Nucleus accumbens (tissue), 56 donors: ENCODE measurements at places on chromosomes 5 and 9.

- DNase-seq: no peak
Observed at GRCh38 chr9:128148509-128149000, 698 bp upstream of the LCN2 start.

- DNase-seq: no peak
Observed at GRCh38 chr5:144798595-144798994, 627.9 kb downstream of the KCTD16 start.

- DNase-seq: no peak
Observed at GRCh38 chr9:35423499-35423898, 66.4 kb upstream of the RUSC2 start.

GRCh38 chr9:98318041-98318790, 62.8 kb upstream of the TBC1D2 start:
- no peak for DNase-seq

DNA sequence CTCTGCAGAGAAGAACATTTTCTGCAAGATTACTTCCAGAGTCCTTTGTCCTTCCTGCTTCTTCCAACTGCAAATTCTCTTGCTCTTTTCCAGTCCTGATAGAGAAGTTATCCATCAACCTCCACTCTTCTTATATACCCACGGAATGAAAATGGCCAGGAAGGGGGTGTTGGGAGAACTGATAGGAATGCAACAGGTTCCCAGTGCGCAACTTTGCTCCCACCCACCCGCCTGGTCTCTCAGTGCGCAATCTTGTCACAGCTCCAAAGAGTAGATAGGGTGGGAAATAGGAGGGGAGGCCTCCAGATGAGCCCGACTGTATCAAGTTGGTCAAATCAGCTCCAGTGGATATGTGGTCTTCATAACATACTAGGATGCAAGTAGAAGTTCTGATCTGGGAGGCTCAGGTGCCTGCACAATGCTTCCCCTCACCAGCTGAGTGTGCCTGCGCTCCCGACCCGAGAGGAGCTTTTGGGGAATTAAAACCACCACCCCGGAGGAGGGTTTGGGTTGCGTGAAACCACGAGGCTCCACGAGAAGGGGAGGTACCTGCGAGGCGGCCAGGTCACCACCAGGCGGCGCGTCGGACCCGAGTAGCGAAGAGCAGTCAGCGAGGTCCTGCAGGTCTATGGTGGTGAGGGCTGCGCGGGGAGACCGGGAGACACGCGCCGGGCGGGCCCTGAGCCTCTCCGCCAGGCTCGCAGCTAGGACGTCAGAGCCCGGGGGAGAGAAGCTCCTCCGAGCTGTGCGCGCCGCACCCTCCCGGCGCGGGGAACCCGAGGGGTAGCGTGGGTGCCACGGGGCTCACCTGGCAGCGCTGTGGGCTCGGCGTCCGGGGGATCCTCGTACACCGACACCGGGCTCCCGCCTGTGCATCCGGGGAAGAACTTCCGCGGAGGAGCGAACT, 835 bp downstream of the MCIDAS start:
- no peak for DNase-seq

DNA sequence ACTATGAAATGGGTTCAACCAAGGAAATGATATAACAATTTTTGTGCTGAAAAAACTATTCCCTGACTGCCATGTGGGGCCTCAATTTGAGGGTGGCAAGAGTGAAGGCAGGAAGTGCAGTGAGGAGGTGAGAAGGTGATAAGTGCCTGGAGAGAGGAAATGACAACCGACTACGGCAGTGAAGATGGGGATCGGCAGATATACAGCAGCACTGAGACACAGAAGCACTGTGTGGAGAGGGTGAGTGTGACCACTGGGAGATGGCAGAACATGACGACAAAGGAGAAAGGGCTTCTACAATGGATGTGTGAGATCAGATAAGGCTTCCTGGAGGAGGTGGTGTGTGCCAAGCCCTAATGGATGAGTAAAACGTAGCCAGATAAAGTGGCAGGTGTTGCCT, 271.8 kb downstream of the TRIM32 start:
- DNase-seq: no peak

DNA sequence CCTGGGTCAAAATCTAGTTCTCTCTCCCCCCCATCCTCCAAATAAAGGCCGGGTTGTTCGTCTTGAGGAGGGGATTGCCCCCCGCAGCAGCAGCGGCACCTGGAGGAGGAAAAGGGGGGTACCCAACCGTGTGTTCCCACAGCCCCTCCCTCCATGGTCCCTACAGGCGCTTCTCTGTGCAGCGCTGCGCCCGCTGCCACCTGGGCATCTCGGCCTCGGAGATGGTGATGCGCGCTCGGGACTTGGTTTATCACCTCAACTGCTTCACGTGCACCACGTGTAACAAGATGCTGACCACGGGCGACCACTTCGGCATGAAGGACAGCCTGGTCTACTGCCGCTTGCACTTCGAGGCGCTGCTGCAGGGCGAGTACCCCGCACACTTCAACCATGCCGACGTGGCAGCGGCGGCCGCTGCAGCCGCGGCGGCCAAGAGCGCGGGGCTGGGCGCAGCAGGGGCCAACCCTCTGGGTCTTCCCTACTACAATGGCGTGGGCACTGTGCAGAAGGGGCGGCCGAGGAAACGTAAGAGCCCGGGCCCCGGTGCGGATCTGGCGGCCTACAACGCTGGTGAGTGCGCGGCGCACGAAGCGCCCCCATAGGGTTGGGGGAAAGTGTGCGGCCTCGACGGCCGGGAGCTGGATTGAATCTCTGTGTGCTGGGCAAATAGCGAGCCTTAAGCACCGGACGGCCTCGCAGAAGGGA, 3.5 kb downstream of the LHX2 start:
- no peak for DNase-seq

DNA sequence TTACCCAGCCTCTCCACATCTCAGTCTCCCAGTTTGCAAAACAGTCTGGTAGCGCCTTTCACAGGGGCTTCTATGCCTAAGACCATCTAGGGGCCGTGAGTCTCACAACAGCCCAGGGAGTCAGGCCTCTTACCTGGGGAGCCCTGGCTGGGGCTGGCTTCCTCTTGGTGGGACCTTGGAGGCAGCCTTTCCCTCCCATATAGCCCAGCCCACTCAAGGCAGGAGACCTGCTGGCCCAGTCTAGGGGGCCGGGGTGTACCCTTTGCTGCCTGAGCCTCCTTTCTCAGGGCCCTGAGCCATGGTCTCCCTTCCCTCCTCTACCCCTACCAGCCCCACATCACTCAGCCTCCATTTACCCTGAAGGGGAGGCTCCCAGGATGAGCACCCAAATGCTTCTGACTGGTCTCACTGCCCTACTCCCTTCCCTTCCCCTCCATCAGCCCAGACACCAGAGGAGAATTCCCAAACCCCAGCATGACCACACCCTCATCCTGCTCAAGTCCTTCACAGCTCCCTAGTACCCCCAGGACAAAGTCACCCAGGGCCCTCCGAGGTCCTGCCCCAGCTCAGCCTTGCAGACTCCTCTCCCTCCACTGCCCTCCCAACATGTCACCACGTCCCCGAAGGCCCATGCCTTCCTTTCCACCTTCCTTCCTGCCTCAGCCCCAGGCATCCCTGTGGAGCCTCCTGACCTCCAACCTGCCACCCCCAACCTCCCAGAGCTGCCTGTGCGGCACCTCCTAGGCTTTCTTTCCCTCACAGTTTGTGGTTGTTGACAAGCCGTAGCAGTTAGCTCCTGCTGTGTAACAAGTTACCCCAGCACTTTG, 55.3 kb downstream of the BARX1 start:
- DNase-seq: no peak

DNA sequence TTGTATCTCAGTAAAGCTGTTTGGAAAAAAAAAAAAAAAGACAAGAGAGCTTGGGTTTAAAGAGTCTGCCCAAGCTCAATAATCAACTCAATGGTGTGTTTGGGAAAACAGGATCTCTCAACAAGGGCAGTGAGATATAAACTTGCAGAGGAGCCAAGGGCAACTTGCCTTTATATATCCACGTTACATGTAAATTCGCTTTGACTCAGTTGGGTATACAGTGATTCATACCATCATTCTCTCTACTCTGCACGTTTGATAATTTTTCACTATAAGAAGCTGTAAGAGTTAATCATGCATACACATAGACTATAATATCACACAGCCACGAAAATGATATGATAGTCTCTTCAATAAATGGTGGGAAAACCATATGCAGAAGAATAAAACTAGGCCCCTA, 24.9 kb downstream of the ADAM19 start:
- DNase-seq: no peak

GRCh38 chr9:79481846-79482477, 89.8 kb upstream of the TLE4 start:
- no peak for DNase-seq

- no peak for DNase-seq
Observed at GRCh38 chr5:21125238-21125983, 1137.4 kb upstream of the CDH18 start.

- DNase-seq: no peak
Observed at GRCh38 chr5:6675784-6676491, 37.3 kb upstream of the TENT4A start.

DNA sequence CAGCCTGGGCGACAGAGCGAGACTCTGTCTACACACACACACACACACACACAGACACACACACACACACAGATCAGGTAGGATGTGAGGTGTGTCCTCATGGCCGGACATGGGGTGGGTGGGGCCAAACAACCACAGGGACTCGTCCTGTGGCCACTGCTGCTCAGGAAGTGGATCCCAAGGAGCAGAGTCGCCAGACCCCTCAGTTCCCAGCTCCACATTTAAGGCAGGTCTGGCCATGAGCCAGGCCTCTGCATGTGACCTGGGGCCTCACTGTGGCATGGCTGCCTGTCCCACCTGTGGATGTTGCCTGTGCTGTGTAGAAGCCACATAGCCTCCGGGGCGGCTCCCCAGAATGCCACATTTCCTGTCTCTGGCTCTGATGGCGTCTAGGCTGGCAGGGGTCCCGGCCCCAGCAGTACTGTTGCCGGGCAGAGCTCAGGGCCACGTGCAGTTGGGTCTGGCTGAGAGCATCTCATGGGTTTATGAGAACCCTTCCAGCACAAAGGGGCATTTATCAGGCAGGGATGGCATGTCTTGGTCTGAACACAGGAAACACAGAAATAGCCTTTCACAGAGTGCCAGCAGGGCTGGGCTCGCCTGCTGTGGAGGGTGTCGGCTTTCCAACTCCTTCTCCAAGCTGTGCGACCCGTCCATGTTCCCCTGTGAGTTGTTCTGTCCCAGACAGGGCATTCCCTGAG, 9.9 kb upstream of the NINJ1 start:
- peak; percentile 88 for DNase-seq

DNA sequence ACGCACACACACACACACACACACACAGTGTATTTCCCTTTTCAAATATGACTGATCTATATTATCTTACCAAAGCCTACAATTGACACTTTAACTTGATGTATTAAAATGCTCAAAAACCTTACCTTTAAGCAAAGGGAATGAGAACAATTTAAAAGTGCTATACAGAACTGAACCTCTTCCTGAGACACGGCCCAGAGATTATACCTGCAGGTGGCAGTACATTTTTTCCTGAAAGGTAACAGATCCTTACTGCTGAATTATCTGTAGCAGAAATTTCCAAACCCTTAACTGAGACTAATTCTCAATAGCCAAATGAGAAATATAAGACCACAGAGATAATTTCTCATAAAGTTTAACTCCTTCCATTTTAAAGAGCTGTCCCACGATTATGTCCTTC, 91.1 kb downstream of the MYO10 start:
- no peak for DNase-seq
